Skin of body (tissue), 3 donors: ENCODE measurements at places on chromosomes 1 and 21. TPM values are rescaled to one million over a fixed set of nuclear protein-coding genes. Genes with fewer than 3 reads are reported as not detected.

The OR2C3 gene
- total RNA-seq, result not detected

The CRB1 gene
- total RNA-seq, result 0.39 TPM

The NLRP3 gene
- total RNA-seq, result 2.8 TPM

The ADGRL4 gene
- 17.8 TPM for total RNA-seq

The TNFAIP8L2 gene
- 2.2 TPM for total RNA-seq

GRCh38 chr1:160164121-160164520 is 12.7 kb downstream of the ATP1A4 start:
- DNase-seq, result no peak

DNA sequence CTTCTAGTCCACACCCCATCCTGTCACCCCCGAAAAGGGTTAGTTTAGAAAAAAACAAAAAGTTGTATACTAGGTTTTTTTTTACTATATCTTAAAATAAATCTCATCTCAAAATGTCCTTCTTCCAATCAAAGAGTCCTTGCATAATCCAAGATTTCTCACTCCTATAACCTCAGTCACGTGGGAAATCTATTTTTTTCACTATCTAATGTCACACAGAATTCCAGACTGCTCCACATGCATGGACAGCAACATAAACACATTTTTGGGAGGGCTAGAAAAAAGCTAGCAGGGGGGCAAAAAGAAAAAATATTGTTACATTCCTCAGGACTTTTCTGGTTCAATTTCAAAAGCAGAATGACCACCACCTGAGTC is 39.3 kb downstream of the TGFBR3 start:
- DNase-seq, result no peak

- no peak for DNase-seq
Observed at GRCh38 chr1:113652771-113653170, 106.5 kb downstream of the PHTF1 start.

DNA sequence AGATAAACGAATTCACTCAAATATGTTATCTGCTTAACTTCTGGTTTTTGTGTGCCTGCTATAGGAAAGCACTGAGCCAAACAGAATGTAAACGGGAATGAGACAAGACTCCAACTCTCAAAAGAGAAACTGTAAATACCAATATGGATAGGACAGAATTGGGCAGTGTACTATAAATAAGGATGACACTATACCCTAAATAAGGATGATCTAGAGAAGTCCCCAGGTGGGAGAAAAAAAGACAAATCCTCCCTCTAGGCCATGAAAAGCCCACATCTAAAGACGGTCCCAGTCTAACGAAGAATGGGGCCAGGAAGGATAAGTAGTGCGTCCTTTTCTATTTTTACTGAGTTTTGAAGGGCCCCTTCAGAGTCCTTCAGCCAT is 1.5 kb upstream of the GABPB2 start:
- DNase-seq, result no peak

DNA sequence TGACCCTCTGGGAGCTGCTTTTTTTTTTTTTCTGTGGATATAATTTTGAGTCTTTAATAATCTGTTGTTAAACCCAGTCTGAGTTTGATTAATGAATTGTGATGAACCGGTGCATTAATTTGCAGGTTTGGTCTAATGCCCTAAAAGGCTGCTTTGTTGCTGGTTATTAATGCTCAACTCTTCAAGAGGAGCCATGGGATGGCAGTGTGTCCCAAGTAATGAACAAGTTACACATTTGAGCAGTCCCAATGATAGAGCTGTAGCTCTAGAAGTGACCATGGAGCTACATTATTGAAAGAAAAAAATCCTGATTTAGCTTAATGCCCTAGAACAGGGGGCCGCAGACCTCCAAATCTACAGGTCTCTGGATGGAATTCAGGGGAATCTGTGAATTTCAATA is 53.1 kb downstream of the RWDD3 start:
- DNase-seq, result no peak

DNA sequence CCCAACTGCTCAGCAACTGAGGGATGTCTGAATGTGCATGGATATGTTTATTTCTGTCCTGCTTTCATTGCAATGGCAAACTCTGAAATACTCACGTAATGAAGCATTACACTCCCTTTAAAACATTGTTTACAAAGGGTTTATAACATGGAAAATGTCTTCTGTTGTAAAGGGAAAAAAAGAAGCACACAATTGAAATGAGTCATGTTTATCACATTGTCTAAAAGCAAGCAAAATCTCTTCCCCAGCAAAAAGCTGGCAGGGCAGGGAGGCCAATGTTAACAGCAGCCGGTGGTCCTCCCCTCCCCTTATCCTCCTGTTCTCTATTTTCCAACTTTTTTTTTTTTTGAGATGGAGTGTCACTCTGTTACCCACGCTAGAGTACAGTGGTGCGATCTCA is 3.9 kb upstream of the EFNA1 start:
- DNase-seq, result no peak

DNA sequence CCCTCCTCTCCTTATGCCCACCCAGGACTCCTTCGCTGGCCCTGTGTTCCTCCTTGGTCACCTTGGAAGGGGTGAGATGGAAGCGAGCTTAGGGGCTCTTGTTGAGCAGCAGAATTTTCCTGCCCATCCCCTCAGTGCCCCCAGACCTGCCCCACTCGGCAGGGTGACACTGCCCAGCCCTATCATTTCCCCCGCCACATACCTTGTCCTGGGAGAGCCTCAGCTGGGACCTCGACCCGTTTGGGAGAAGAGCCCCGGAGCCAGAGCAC is 1.4 kb upstream of the FNDC5 start:
- no peak for DNase-seq

DNA sequence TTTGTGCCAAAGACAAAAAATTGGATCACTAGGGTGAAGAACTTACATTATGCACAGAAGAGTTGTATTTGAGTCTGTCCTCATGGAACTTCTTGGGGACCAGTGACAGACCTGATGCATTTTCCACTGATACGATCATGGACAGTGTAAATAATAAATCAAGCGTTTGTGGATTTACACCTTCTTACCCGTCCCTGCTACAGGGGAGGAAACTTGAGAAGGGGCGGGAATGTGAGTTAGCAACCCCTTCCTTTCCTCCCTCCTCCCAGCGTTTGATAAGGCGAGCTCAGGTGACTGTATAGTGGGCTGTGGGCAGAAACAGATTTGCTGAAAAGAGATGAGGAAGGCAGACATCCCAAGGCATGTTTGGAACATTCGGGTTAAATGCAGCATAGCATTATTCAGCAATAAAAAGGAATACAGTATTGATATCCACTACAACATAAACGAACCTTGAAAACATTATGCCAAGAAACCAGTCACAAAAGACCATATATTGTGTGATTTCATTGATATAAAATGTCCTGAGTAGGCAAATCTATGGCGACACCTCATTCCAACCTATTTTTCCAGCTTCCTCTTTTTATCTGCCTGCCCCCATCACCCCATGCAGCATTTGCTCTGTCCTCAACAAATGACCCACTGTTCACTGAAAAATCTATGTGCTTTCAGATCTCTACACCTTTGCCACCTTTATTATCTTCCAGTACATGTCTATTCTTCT is 128.7 kb downstream of the ZZZ3 start:
- DNase-seq, result no peak

GRCh38 chr1:27567971-27568299 is 36.0 kb downstream of the AHDC1 start:
- DNase-seq, result no peak

DNA sequence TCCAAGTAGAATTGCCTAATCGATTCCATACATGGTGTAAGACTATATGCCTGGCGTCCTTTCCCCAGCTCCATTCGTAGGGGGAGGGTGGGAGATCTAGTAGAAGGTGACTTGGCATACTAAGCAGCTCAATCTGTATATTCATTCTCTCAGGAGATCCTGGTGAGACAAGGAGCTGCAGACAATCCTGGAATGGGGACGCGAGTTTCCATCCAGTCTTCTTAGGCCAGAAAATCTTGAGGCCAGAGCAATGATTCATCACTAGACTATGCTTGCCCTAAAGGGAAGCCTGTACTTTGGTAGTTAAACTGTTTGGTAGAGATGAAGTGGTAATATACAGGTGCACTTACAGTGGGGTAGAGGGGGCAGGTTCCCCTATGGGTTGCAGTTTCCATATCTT is 468.7 kb downstream of the ADGRL2 start:
- peak; percentile 92 for DNase-seq

DNA sequence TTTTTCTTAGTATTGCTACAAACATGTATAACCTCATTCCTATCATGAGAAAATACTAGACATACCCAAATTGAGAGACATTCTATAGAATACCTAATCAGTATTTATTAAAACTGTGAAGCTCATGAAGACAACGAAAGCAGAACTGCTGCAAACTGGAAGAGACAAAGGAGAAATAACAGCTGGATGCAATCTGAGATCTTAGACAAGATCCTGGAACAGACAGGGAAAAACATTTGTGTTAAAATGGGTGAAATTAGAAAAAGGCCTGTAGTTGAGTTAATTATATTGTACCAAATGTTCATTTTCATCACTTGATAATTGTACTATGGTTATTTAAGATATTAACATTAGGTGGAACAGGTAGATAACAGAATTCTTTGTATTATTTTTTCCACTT is 392.0 kb downstream of the PLPP3 start:
- DNase-seq, result peak; percentile 74

- no peak for DNase-seq
Observed at GRCh38 chr1:8813016-8813763, 4.2 kb downstream of the RERE start.

DNA sequence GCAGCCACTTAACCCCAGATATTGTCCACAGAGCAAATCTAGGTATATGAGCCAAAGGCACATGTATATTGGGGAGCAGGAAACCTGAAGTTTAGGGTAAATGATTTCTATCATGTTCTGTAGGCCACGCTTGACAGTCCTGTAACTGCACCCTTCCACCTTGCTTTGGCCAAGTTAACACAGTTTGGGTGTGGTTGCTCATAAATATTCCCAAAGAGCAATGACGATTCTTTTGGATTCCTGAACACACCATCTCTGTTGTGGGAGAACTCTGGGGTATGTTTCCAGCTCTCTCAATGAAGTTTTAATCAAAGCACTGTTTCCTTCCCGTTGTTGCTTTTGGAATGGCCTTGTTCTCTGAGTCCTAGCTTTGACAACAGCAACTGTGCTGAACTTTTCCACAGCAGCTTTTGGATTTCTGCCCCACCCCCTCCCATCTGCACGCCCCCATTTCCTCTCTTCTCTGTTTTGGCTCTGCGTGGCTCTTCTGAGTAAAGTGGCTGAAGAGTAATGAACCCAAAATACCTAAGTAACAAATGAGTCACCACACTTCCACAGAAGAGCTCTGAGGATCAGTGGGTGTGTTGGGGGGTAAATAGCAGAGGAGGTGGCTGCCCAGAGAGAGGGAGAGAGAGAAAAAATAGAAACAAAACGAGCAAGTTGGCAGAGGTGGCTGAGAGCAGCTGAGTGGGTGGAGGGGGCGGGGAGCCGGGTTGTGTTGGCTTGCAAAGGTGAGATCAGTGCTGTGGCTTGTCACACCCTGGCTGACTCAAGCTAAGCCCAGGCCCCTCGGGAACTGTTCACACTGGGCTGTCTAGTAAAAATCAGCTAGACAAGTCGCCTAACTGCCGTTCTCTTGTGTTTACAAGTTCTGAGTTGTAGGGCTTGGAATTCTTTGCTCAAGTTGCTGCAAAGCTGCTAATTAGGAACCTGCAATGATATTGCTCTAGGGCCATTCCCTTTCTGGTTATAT is 26.9 kb upstream of the RAP1A start:
- peak; percentile 87 for DNase-seq

- DNase-seq, result no peak
Observed at GRCh38 chr21:39923476-39923875, 56.2 kb downstream of the PCP4 start.
